ENCODE measurements at places on chromosomes 1 and 21. TPM values are rescaled to one million over a fixed set of nuclear protein-coding genes. Genes with fewer than 3 reads are reported as not detected.

The MIGA1 gene
- 5.0 TPM for total RNA-seq

The SPRR1A gene
- not detected for total RNA-seq

The RIPPLY3 gene
- total RNA-seq, result 0.78 TPM

The ZNF648 gene
- total RNA-seq, result not detected

The SYCP1 gene
- not detected for total RNA-seq

The LYPD8 gene
- total RNA-seq, result not detected

The GIPC2 gene
- 0.03 TPM for total RNA-seq

The METTL18 gene
- total RNA-seq, result 4.4 TPM

The GJA4 gene
- not detected for total RNA-seq

Measured in A549 treated with Mapracorat at 1 μM for 4 hours (cell line).